Ascending aorta (tissue), 2 donors: ENCODE measurements at places on chromosomes 12 and 14. TPM values are rescaled to one million over a fixed set of nuclear protein-coding genes. Genes with fewer than 3 reads are reported as not detected.

DNA sequence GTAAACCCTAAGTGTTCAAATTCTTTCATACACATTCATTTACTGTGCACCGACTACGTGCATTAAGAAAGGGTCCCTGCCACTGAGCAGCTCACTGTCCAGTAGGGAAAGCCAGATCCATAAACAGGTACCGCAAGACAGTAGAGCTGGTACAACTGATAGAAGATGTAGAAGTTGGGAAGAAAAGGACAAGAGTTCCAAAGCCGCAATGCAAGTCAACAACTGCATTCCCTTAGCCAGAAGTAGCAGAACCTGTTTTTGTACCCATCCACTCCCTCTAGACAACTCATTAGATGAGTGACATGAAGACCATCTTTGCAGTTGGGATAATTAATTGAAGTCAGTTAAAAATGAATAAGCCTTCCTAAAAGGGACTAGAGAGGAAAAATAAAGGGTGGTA is 1.3 kb downstream of the SENP1 start:
- no peaks in the 10 kb centered on the region for H3K36me3 ChIP-seq
- no peak overlapping the region for H3K27ac ChIP-seq
- H3K27me3 ChIP-seq = no peaks in the 10 kb centered on the region
- peak overlapping the region; percentile 83 for H3K4me3 ChIP-seq
- H3K4me1 ChIP-seq = peaks cover 12% of the 10 kb centered on the region

DNA sequence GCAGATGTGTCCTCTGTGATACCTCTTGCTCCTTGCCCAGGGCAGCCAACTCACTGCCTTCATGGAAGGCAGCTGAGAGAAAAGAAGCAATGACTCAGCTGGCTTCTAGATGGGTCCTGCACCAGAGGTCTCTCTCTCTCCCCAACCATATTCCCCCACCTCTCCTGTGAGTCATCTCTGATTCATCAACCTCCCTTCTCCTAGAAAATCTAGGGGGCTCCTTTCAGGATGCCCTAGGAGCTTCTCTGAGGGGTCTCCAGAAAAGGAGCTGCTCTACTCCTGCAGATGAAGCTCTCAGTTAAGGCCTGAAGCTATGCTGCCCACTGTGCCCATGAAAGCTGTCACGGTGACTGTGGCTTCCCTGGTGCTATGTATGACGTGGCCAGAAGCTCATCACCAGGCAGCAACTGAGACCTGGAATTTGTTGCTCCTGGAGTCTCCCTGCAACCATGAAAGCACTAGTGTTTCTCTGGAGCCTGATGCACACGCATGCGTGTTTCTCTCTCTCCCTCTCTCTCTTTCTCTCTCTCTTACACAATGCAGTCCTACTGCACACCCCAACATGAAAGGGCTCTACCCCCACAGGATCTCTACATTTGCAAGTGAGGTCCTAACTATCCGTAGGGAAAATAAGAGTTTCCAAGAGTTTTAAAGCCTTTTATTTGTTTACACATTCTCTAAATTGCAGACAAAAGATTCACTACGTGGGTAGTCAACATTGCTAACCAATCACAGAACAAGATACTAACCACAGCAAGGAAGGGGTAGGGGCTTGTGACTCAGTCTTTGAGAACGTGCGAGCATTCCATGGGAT is 285.3 kb downstream of the DPF3 start:
- no peaks in the 10 kb centered on the region for H3K4me1 ChIP-seq
- H3K27me3 ChIP-seq = no peaks in the 10 kb centered on the region
- no peaks in the 10 kb centered on the region for H3K36me3 ChIP-seq

DNA sequence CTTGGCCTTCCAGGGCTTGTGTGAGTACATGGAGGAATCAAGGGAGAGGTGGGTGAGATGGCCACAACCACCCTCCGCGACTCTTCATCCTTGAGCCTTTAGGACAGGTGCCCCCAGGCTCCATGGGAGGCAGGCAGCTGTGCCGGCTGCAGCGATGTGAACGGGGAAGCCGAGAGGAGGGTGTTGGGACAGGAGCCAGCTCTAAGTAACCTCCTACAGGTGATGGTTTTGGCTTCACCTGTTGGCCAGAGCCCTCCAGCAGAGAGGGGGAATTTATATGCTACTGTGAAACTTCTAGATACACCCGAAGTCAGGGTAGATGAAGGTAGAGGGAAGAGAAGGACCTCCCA is 132.2 kb upstream of the HIF1A start:
- H3K27me3 ChIP-seq = no peaks in the 10 kb centered on the region
- peaks cover 4% of the 10 kb centered on the region for H3K4me1 ChIP-seq
- H3K36me3 ChIP-seq = no peaks in the 10 kb centered on the region
- no peak overlapping the region for H3K4me3 ChIP-seq

DNA sequence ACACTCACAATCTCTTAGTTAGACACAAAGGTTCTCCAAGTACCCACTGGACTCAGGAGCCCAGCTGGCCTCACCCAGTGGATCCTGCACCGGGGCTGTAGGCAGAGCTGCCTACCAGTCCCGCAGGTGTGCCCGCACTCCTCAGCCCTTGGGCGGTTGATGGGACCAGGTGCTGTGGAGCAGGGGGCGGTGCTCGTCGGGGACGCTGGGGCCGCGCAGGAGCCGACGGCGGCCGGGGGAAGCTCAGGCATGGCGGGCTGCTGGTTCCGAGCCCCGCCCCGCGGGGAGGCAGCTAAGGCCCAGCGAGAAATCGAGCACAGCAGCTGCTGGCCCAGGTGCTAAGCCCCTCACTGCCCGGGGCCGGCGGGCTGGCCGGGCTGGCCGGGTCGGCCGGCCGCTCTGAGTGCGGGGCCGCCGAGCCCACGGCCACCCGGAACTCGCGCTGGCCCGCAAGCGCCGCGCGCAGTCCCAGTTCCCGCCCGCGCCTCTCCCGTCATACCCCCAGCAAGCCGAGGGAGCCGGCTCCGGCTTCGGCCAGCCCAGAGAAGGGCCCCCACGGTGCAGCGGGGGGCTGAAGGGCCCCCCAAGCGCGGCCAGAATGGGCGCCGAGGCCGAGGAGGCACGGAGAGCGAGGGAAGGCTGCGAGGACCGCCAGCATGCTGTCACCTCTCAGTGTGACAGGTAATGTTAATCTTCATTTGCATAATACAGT is 506.8 kb downstream of the LRFN5 start:
- H3K4me3 ChIP-seq = no peak overlapping the region
- no peaks in the 10 kb centered on the region for H3K36me3 ChIP-seq
- H3K27me3 ChIP-seq = no peaks in the 10 kb centered on the region
- H3K4me1 ChIP-seq = no peaks in the 10 kb centered on the region
- no peak for DNase-seq
- no peak overlapping the region for H3K27ac ChIP-seq

NEUROD4 gene
- not detected for total RNA-seq

SLC22A17 gene
- total RNA-seq = 89.7 TPM

HSPA2 gene
- 22.9 TPM for total RNA-seq

DNA sequence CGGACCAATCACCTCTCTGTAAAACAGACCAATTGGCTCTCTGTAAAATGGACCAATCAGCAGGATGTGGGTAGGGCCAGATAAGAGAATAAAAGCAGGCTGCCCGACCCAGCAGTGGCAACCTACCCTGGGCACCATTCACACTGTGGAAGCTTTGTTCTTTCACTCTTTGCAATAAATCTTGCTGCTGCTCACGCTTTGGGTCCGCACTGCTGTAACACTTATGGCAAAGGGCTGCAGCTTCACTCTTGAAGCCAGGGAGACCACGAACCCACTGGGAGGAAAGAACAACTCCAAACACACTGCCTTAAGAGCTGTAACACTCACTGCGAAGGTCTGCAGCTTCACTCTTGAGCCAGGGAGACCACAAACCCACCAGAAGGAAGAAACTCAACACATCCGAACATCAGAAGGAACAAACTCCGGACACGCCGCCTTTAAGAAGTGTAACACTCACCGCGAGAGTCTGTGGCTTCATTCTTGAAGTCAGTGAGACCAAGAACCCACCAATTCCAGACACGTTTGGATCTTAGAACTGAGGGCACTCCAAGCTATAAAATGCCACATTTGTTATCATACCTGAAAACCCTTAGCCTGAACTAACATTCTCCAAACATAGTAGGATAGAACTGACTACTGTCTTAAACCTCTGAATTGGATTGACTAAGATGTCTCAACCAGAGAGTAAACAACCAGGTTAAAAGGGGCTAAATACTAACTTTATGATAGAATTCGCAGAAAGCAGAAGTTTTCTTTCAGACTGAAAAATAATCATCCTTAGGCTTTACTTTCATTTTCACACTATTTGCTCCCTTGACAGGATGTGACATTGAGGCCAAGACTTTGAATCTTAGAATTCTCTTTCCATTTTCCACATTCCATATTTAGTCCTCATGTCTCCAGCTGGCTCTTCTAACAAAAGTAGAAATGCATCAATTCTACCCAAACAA is 33.6 kb downstream of the CDKL1 start:
- H3K27me3 ChIP-seq = no peaks in the 10 kb centered on the region
- peak overlapping the region; percentile 43 for H3K27ac ChIP-seq
- H3K4me3 ChIP-seq = peak overlapping the region; percentile 30

DNA sequence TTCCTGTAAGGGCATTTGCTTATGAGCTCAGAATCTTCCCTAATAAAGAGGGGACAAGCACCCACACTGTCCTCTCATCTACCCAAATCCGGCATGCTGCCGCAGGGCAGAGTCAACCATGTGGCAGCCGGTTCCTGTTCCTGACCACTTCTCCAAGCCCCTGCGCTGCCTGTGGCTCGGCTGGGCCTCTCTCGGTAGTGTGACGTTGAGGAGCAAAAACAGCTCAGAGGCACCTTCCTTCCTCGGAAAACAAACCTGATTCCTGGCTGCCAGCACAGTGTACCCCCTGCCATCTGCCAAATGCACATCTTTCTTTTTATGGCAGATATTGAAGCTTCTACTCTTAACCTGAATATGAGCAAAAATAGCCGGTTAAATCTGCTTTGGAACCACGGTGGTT is 50.5 kb downstream of the CFAP251 start:
- no peaks in the 10 kb centered on the region for H3K36me3 ChIP-seq
- H3K4me3 ChIP-seq = no peak overlapping the region
